ENCODE measurements at places on chromosomes 1 and 21.

DNA sequence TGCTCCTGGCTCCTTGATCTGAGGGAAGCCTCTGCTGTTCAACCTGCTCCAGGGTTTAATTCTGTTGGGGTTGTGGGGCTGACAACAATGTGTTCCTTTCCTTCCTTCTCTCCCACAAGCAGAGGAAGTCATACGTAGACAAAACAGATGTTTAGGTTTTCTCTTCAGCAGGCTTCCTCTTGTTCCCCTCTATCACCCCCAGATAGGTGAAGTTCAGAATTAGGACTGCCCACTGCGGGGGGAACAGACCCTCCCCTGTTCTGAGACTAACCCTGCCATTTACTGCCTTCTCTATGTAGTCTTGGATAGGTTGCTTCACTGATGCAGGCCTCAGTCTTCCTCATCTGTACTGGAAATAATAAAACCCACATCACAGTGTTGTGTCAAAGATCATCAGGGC lies 30.0 kb upstream of the NRDC start:
- no peak for DNase-seq

DNA sequence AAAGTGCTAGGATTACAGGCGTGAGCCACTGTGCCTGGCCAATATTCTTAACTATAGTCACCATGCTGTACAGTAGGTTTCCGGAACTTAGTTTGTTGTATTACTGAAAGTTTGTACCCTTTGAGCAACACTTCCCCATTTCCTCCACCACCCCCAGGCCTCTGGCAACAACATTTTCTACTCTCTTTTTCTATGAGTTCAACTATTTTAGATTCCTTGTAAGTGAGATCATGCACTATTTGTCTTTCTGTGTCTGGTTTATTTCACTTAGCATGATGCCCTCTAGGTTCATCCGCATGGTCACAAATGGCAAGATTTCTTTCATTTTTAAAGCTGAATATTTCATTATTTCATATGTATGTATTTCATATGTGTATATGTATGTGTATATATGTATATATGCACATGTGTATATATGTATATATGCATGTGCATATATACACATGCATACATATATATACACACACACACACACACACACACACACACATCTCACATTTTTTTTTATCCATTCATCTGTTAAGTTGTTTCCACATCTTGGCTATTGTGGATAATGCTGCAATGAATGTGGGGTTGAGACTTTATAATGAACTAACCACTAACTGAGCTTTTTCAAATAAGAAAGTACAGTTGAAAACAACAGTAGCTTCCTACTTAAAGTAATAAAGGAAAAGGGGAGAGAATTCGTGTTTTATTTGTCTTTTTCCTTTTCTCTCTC lies 256.8 kb upstream of the C1orf105 start:
- no peak for DNase-seq

- DNase-seq = peak; percentile 30
Observed at GRCh38 chr21:33403786-33404585, 773 bp downstream of the IFNGR2 start.

DNA sequence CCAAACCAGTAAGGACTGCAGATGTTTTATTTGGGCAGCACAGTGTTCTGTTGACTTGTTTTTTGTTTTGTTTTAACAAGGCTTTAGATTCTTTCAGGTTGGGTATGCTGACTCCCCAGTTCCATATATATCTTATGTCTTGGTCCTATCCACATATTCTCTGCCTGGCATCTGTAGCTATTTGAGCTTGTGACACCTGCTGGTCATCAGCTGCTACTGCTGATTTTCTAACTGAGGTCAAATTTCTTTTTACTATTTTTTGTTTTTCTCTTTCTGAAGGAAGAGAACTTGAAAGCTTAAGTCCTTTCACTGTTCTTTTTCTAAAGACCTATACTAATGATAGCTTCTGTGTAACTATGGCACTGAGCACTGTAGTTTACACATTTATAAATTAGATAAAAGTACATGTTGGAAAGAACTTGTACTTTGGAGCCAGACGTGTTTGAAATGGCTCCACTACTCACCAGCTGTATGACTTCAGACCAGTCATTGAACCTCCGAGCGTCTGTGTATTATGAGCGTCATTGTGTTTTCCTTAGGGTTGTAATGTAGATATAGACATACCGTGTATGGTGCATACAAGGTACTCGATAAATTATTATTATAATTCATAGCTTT lies 109.4 kb downstream of the NRDC start:
- DNase-seq = peak; percentile 35

DNA sequence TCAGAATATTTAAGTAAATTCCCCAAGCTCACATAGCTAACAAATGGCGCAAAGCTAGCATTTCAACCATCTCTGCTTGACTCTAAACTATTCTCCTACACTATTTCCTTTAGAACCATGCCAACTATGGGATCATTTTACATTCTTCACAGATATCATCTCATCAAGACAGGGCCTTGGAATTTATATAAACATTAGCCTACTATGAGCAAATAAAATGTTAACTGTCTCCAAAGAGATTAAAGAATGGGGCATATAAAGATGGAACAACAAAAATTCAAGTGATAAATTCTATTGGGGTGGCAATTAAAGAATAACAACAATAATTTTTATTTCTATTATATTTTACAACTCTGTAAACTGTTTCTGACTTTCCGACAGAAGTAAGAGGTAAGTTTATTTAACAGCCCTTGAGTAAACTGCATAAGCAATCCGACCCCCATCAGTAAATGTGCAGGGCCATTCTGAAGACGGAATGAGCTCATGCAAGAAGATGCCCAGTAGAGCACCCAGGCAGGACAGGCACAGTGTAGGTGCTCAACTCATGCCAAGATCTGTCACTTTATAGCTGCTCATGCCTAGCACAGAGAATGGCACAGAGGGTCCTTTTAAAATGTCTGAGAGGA lies 261.9 kb downstream of the VAV3 start:
- DNase-seq = no peak

GRCh38 chr1:232459087-232459486 lies 170.8 kb downstream of the SIPA1L2 start:
- DNase-seq = no peak

- DNase-seq = no peak
Observed at GRCh38 chr1:76290271-76290670, 215.7 kb downstream of the ST6GALNAC3 start.

DNA sequence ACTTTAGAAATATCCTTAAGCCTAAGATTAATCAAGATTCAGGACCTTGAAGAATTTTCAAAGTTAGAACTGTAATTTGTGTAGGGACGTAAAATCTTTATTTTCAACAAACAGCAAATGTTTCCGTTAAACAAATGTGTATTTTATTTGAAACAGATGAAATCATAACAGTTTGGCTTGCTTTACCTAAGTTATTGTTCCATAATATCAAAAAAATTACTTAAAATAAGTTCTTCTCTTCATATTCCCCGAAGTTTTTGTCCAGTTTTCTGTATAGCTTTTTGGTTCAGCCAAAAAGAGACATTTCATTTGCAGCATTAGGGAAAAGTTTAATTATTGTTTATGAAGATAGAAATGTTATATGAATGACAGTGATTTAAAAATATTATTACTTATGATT lies 100.1 kb downstream of the NFIA start:
- no peak for DNase-seq

DNA sequence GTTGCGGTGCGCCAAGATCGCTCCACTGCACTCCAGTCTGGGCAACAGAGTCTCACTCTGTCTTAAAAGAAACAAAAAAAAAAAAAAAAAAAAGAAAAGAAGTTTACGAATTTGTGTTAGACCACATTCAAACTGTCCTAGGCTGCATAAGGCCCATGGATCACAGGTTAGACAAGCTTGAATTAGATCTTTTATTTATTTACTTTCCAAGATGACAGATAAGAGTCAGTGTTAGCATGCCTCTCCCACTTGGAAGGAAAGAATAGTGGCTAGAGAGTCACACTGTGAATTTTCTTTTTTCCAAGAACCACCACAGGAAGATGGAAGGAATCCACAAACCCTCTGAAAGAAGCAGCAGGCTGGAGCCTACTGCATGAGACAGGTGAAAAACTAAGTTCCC lies 29.3 kb downstream of the NSL1 start:
- DNase-seq = no peak

DNA sequence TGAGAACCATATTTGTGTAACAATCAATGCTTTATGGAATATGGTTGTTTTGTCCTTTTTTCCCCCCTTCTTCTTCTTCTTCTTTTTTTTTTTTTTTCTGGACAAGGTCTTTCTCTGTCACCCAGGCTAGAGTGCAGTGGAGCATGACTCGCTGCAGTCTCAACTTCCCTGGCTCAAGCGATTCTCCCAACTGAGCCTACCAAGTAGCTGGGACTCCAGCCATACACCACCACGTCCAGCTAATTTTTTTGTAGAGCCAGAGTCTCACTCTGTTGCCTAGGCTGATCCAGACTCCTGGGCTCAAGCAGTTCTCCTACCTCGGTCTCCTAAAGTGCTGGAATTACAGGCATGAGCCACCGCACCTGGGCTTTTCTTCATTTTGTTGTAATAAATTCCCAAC lies 86.7 kb downstream of the FMN2 start:
- DNase-seq = no peak

GRCh38 chr1:180168786-180169639 lies 14.3 kb downstream of the QSOX1 start:
- peak; percentile 67 for DNase-seq

GRCh38 chr1:22870201-22870871 lies 102.3 kb downstream of the LACTBL1 start:
- DNase-seq = no peak

GRCh38 chr1:55935236-55935635 lies 644.1 kb downstream of the PLPP3 start:
- DNase-seq = no peak

GRCh38 chr1:2311184-2312032 lies 79.9 kb downstream of the MORN1 start:
- DNase-seq = peak; percentile 76

- no peak for DNase-seq
Observed at GRCh38 chr21:31045841-31046240, 7.6 kb upstream of the KRTAP19-8 start.

- DNase-seq = no peak
Observed at GRCh38 chr1:53080041-53080440, 18.0 kb downstream of the PODN start.

- DNase-seq = no peak
Observed at GRCh38 chr1:92123868-92124267, 43.7 kb downstream of the BTBD8 start.

DNA sequence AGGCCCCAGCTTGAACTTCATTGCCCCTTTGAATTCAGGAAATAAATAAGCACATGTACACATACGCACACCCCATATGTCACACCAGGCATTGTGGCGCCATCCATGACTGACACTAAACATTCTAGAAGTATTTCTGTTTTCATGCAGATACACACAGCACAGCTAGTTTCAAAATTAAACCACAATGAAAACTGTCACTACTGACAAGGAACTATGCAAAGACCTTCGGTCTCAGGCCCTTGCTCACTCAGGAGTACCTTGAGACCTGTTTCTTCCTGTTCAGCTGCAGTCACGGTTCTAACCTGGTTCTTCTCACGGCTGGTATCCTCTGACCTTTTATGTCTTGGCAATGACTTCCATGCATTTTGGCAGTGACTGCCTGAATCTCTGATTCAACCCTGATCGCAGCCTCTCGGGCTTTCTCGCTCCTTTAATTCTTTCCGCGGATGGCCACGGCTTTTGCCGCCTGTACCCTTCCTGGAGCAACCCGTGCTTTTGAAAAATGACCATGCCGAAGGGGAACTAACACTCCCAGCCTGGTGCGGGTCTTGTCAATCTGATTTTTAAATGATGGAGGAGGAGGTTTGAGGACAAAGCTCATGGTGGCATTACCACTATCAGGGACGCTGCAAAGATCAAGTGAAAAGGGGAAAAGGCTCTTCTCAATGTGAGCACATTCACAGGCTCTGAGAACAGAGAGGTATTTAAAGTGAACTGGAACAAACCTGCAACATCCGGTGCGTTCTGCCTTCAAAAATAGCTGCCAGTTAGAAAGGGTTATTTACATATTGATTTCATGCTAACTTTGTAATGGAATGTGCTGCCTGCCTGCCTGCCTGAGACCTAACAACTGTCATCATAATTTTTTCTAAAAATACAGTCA lies 384.6 kb downstream of the RRAGC start:
- DNase-seq = no peak

DNA sequence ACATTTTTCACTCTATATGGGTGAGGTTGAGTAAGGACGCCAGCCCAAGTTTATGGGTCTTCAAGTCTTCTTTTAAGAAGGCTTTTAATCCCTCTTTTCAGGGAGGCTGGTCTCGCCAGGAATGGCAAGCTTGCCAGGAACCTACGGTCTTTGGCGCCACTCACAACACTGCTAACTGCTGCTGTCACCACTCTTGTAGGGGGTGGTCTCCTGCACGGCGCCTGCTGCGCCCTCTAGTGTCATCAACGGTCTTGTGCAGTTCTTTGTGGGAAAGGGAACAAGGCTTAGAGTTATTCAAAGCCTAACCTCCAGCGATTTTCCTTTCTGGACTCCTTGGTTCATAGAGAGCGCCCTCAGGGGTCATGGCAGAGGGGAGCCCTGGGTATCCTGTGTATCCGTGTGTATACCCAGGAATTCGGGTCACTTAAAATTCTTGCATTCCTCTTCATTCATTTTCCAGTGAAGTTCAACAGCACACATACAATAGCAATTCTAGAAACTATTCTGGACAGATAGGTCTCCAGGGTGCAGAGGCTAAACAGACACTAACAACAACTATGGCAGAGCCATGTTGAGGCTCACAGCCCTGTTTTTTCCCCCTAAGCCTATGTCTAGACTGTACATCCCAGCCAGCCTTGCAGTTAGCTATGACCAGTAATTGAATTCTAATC lies 392.8 kb upstream of the CAMK1G start:
- DNase-seq = no peak

GRCh38 chr1:92502247-92502646 lies 15.5 kb upstream of the GFI1 start:
- DNase-seq = no peak

GRCh38 chr21:31964692-31965091 lies 91.9 kb downstream of the HUNK start:
- no peak for DNase-seq

- DNase-seq = no peak
Observed at GRCh38 chr1:48115835-48116234, 106.7 kb upstream of the SLC5A9 start.

- no peak for DNase-seq
Observed at GRCh38 chr1:56506951-56507491, 72.3 kb downstream of the PLPP3 start.

GRCh38 chr1:9653491-9654050 lies 2.0 kb downstream of the PIK3CD start:
- no peak for DNase-seq

- no peak for DNase-seq
Observed at GRCh38 chr1:55867304-55867843, 652.2 kb upstream of the USP24 start.

GRCh38 chr1:111214074-111214801 lies 13.3 kb upstream of the CHI3L2 start:
- no peak for DNase-seq
